ENCODE measurements at places on chromosomes 7 and 10.

DNA sequence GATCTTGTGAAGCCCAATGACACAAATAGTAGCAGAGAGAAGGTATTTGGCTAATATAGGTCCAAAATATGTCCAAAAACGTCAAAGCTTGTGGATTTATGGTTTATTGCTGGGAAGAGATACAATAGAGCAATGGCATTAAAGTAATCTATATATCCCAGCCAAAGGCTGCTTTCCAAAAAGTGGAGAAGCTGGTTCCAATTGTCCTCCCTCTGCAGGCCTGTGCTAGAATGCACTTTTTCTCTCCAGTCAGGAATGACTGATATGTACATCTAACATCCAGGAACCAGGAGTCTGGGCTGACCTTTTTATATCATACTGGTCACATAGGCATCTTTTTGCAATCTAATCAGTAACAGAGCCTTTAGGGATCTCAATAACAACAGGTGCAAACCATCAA is 167.1 kb upstream of the FAM3C start:
- no peak for DNase-seq

- DNase-seq: no peak
Measured at GRCh38 chr10:129938460-129938859, 25.6 kb downstream of the EBF3 start.

DNA sequence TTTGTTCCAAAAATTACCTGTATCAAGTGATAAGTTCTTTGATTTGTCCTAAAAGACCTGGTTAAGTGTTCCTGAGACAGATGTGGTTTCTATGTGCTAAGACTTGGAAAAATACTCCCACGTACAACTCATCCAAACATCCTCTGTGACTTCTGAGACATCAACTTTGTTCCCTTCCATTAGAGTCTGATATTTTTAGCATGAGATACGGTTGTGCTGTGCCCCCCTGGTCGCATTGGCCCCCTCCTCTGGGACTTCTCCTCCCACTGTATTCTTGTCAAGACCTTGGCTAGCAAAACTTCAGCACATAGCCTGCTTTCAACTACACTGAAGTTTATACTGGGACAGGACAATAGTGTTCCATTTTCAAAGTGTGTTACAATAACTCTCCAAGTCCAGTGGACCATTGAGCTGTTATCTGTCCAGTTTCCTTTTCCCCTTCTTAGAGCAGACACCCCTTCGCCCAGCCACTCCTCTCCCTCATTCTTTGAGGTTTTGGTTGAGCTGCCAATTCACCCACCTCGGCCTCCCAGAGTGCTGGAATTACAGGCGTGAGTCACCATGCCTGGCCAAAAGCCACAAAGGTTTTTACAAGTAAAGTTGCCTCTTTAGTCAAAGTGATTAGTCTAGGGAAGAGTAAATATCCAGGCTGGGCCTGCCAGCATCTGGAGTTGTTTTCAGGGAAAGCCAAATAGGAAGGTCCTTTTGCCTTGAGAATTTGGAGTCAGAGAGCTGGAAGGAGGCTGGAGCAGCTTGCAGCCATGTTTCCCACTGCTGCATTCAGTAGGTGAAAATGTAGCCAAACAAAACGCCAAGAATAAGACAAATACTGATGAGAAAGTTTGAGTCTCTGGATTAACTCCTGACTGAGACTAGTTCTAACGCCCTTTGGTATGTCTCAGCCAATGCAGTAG is 17.8 kb upstream of the PDLIM1 start:
- no peak for DNase-seq

DNA sequence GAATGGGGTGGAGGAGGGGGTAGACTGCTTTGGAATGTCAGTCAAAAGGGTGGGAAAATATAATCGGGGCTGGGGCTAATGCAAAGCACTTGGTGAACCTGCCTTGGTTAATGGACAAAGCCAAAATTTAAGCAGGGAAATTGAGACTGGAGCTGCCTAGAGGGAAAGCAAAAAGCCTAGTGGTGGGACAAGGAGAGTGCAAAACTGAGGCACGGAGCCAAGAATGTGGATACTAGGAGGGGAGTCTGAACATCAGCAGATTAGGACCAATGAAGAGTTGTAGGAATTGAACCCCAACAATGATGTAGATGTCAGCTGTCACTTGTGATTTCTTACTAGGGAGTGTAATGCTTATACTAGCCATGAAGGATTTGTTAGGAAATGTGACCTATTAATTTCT is 195.9 kb downstream of the MDFIC start:
- DNase-seq: no peak

DNA sequence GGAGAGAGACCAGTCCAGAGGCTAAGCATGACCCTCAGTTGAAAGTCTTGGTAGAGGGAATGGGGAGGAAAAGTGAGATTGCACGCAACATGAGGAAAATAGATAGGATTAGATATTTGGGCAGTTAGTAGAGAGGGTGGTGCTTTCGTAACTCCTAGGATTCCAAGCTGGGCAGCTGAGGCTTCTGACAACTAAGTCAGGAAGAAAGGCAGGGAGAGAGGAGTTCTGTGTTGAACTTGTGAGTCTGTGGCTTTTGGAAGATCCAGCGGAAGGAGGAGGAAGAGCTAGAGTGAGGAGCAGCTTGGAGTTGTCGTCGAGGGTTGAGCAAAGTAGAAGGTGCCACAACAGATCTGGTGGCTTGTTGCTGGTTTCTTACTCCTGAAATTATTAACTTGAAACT is 21.8 kb downstream of the CUL1 start:
- no peak for DNase-seq

DNA sequence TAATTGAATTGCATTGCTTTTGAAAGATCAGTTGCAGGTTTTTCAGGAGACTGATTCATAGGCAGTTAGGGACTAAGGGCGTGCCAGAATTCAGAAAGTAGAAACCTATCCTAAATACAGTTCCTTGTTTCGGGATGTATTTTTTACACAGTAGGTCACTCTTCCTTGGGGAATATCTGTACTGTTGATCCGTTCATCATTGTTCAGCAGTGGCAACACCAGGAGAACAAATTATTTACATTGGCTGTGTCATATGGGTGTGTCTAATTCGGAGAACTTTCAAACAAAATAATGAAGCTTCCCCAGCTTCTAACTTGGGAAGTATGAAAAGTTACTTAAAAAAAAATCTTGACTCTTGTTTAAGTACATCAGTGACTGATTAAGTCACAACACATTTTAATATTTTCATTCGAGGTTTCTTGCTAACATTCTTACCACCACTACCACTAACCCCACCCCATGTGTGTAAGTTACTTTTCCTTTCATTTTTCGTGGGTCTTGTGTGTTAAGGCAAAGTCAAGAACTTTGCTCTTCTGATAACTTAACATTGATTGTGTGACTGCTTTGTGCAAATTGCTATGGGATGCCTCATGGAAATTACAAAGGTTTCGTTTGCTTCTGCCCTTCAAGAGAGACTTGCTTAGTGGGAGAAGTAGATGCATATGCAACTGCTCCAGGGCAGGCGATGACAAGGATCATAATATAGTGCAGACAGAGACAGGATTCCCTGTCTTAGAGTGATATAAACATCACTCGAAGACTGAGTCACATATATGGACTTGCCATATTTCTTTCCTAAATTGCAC is 43.8 kb upstream of the RPA3 start:
- DNase-seq: no peak

DNA sequence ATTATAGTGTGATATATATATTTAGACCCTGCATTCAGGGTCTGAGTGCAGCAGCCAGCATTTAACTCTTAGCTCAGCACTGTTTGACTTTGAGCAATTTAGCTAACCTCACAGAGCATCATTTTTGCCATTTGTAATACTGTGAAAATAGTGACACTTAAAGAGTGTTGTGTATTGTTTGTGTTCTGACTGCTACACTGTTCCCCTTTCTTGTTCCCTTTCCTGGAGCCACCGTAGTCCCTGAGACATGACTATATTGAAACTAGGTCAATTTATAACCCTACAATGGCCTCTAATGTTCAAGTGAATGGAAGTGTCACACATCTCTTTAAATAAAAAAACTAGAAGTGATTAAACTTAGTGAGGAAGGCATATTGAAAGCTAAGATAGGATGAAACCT is 20.3 kb upstream of the CD36 start:
- DNase-seq: no peak

DNA sequence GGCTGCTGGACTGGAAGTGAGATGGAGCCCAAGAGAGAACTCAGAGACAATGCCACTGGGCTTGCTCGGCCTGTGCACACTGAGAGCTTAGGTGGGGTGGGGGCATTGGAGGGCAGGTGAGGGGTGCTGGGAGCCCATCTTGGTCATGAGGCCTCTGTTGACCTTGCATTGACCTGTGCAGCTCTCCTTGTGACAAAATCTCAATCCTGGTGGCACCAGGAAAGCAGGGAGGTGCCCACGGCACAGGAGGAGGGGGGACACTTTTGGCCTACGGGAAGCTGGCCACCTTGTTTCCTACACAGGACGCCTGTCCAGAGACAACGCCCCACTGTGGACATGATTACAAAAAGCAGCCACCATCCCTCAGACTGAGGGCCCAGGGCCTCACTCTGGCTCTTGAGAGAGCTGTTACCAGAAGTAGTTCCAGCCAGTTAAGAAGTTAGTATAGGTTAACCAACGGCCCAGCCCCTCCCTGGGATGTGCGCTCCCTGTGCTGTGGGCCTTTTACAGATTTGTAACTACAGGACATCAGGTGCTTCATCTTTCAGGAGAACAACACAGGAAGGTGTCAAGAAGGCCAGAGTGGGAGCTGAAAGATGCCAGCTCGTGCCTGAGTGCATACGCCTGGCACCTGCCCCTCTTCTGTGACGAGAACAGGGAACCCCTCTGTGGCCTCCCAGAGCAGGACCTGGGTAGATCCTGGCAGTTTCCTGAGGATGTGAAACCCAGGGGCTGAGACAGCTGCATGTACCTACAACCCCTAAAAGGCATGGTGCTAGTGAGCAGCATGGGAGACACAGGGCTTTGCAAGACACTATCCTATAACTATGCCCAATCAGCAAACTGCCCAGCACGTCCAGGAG is 10.3 kb downstream of the PKD1L1 start:
- no peak for DNase-seq

- no peak for DNase-seq
Measured at GRCh38 chr7:130288829-130289228, 4.1 kb upstream of the CPA4 start.

DNA sequence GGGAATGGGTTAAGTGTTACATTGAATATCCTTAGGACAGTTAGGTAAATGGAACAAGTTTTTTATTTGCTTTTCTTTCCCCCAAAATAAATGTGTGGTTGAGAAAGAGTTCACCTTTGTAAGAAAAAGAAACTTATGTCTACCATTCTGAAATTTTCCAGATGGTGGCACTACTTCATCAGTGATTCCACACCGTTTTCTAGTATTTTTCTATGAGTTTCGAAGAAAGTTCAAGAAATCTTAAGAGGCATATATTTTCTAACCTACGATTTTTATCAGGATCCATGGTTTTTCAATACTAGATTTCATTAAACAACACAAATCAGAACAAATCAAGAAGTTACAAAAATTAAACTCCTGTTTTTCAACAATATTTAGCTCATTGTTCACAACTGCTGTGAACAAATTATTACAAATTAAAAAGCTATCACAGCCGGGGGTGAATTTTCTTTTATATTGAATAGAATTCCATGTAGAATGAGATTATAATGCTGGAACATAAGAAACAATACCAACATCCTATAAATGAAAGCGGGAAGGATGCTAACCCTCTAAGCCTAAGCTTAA is 163.1 kb upstream of the NPVF start:
- no peak for DNase-seq

GRCh38 chr10:132272231-132272971 is 35.3 kb downstream of the STK32C start:
- no peak for DNase-seq

DNA sequence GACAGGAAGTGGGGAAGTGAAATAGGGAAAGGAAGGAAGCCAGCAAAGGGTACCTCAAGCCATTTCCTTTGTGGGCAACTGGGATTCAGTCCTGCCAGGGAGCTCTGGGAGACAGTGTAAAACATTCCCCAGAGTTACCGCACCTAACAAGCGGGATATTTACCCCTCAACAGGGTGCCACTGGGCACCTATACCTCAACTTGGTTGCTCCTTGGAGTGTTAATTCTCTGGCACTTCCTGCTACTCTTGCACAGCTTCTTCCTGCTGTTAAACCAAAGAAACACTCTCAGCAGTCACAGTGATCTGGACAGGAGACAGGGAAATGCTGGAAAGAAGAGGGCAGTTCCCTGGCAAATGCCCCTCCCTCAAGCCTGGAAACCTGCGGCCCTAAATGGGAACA is 151.3 kb downstream of the REEP3 start:
- no peak for DNase-seq

GRCh38 chr7:13979671-13980435 is 9.6 kb downstream of the ETV1 start:
- no peak for DNase-seq

DNA sequence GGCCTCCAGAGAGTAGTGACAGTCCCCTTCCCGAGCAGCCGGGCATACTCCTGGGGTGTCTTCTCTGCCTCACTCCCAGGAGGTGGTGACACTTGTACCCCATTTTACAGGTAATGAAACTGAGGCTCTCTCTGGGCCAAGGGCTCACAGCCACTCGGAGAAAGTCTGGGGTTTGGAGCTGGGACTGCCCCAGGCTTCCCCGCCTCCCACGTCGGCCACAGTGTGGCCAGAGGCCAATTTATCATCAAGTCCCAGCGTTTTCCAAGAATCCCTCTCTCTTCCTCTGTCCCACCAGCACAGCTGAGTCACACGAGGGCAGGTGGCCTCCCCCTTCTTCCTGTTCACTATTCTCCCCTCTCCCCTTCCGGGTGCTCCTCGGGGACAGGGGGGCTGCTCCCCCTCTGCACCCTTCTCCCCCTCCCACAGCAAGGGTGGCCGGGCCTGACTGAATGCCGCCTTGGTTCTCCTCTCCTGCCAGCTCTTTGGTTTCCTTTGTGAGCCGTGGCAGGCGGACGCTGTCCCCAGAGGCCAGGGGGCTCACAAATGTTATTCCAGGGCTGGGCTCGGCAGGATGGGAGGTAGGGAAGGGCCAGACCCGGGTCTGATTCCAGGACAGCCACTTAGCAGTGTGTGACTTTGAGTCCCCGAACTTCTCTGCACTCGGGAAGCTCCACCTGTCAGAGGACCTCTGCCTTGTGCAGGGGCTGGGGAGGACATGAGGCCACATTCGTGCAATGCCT is 17.7 kb downstream of the CLIP2 start:
- no peak for DNase-seq

DNA sequence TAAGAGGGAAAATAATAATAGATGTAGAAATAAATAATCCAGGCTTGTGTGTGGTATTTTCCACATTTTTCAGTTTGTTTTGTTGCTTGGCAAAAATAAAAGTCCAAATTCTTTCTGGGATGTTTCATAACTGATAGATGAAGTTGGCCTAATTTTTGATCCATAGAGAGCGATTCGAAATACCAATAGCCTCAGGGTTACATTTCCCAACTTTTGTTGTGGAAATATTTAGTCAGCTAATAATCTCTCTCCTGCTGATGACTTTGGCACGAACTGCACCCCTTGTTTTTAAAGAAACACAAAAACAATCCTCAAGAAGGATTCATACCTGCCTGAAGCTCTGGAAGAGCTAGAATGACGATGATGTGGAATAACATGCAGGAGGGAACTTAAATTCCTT is 483.2 kb downstream of the ADRA2A start:
- no peak for DNase-seq

Data from stimulated activated CD8-positive, alpha-beta memory T cell treated with anti-CD3 and anti-CD28 coated beads, Interleukin-4, amount 100 ng/mL, for 1 hour (primary cell).